ENCODE measurements at places on chromosomes 2 and 18.

- DNase-seq = peak; percentile 32
Measured at GRCh38 chr2:25165992-25166875, 2.1 kb downstream of the POMC start.

- DNase-seq = no peak
Measured at GRCh38 chr2:38765149-38765548, 12.9 kb upstream of the GEMIN6 start.

GRCh38 chr2:1709946-1710560 lies 34.3 kb downstream of the PXDN start:
- DNase-seq = no peak

DNA sequence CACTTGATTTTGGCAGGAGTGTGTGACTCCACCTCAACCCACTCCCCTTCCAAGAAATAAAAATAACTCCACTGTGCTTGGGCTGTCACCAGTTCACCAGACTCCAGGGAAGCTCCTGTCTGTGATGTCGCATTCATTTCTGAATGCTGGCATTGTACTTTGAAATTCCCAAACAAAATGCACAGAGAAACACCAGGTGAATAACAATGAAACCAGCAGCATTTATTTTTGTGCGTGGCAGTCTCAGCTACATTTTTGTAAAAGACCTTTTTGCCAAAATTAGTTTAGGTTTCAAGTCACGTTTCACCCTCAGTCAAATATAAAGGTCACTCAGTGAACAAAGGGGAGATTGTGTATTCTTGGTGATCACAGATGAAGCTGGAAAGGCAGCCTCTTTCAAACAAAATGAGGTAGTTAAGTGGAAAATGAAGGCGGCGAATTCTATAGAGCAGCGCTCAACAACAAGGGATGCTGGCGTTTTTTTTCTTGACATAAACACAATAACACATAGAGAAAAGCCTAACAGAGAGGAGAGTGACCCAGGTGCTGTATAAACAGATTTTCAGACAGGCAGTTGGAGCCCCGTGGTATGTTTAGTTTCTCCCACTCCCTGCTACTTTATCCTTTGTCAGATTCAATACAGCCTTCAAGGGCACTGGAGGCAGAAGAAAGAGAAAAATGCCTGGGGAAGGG lies 210.3 kb upstream of the GCFC2 start:
- DNase-seq = no peak

DNA sequence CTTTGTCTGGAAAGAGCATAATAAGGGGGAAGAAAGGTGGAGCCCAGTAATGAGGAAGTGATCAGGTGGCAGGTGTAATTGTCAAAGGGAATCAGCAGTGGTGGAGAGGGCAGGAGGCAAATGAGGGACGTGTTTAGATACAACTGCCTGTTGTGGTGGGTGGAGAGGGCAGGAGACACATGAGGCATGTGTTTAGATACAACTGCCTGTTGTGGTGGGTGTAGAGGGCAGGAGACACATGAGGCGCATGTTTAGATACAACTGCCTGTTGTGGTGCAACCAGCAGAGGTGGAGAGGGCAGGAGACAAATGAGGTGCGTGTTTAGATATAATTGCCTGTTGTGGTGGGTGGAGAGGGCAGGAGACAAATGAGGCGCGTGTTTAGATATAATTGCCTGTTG lies 173.1 kb downstream of the ANKRD30B start:
- no peak for DNase-seq
